Ascending aorta (tissue), 2 donors: ENCODE measurements at places on chromosomes 2 and 18. TPM values are rescaled to one million over a fixed set of nuclear protein-coding genes. Genes with fewer than 3 reads are reported as not detected.

The DSC1 gene
- total RNA-seq, result not detected

DNA sequence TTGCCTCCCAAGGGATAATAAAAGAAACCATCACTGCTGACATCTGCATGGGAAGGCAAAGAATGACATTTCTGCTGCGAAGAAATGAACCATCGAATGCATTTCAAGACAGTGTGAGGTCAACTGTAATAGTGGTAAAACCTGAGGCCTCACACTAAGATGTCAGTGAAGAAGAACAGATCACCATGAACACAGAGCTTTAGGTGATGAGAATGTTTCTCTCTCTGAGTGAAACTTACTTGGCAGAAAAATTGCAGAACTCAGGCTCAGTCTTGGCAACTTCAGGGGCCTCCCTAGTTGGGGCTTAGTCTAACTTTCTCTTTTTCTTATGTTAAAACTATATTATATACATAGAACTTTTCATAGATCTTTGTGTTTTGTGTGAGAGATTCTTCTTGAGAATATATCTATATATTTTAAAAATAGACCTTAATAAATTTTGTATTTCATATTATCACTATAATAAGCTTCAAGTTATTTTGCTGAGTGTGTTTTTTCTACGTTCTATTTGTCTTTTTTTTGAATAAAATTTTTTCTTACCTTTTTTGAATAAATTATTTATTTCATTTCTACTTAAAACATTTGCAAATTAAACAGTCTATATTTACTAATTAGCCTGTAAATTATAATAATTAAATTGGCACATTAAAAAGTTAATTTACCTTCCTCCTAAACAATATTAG, 427.5 kb upstream of the TRIB2 start:
- H3K36me3 ChIP-seq, result no peaks in the 10 kb centered on the region
- no peak overlapping the region for H3K4me3 ChIP-seq
- no peaks in the 10 kb centered on the region for H3K27me3 ChIP-seq
- DNase-seq, result no peak
- peaks cover 3% of the 10 kb centered on the region for H3K4me1 ChIP-seq

- no peaks in the 10 kb centered on the region for H3K4me1 ChIP-seq
- H3K27me3 ChIP-seq, result no peaks in the 10 kb centered on the region
- H3K36me3 ChIP-seq, result no peaks in the 10 kb centered on the region
- no peak overlapping the region for H3K27ac ChIP-seq
- H3K4me3 ChIP-seq, result no peak overlapping the region
- DNase-seq, result peak; percentile 39
Measured at GRCh38 chr2:128644156-128644555, 325.5 kb upstream of the HS6ST1 start.

DNA sequence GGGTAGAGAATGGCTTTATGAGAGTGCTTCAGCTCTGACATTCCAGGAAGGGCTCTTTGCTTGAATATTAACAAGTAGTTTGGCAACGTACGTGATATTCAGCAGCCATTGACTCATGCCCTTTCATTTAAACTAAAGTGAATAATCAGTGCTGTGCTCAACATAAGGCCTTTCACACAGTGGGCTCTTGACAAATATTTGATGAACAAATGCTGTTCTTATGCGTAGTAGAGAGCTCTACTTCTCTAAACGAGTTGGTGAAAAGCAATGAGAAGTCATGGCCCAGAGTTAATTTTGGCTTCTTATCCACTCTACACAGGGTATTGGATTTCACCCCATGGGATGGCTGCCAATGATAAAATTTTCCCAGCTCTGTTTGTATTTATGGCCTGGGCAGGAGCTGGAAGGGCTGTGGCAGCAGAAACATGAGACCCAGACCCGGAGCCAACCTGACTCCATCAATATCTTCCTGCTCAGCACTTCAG, 338.9 kb downstream of the CCDC85A start:
- H3K27me3 ChIP-seq, result no peaks in the 10 kb centered on the region
- no peak overlapping the region for H3K4me3 ChIP-seq
- H3K36me3 ChIP-seq, result no peaks in the 10 kb centered on the region
- no peak for DNase-seq

DNA sequence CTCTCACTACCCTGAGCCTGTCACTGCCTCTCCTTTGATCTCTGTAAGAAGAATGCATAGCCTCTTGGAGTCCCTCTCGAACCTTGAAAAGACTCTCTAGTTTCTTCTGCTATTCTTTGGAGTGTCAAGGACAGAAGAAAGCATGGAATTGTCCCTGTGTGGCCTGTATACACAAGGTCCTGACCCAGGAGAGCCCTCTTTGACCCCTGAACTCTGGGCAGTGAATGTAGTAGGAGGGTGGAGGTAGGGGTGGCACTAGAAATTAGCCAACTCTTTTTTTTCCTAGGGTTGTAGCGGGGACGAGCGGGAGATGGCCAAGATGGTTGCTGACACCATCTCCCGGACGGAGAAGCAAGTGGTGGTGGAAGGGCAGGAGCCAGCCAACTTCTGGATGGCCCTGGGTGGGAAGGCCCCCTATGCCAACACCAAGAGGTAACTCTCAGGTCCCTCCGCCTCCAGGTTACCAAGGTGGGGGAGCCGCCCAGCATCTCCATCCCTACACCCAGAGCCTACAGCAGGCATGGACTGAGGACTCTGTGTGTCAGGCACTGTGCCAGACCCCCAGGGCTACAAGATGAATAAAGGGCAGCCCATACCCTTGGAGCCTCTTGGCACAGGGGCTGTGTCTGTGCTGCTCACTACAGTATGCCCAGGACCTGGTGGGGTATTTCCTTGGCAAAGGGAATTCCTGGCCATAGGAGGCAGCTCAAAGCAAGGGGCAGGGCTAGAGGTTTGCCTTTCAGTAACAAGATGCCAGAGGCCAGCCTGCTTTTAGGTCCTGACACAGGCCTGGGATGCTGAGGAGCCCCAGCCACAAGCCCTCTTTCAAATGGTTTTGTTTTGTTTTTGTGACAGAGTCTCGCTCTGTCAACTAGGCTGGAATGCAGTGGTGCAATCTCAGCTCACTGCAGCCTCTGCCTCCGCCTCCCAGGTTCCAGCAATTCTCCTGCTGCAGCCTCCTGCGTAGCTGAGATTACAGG, 16.4 kb downstream of the VIL1 start:
- H3K4me3 ChIP-seq, result no peak overlapping the region
- H3K27ac ChIP-seq, result no peak overlapping the region
- DNase-seq, result no peak
- no peaks in the 10 kb centered on the region for H3K4me1 ChIP-seq
- no peaks in the 10 kb centered on the region for H3K27me3 ChIP-seq

GRCh38 chr2:212465456-212465855, 73.1 kb downstream of the ERBB4 start:
- no peaks in the 10 kb centered on the region for H3K36me3 ChIP-seq
- DNase-seq, result no peak
- no peak overlapping the region for H3K27ac ChIP-seq

- no peaks in the 10 kb centered on the region for H3K36me3 ChIP-seq
- H3K27me3 ChIP-seq, result no peaks in the 10 kb centered on the region
- H3K4me1 ChIP-seq, result no peaks in the 10 kb centered on the region
- H3K27ac ChIP-seq, result no peak overlapping the region
Measured at GRCh38 chr18:46566111-46566510, 90.9 kb downstream of the LOXHD1 start.

The ZBTB7C gene
- 8.1 TPM for total RNA-seq

- H3K27ac ChIP-seq, result no peak overlapping the region
- H3K36me3 ChIP-seq, result no peaks in the 10 kb centered on the region
- no peaks in the 10 kb centered on the region for H3K27me3 ChIP-seq
- DNase-seq, result no peak
Measured at GRCh38 chr2:210387074-210387473, 72.1 kb upstream of the MYL1 start.

DNA sequence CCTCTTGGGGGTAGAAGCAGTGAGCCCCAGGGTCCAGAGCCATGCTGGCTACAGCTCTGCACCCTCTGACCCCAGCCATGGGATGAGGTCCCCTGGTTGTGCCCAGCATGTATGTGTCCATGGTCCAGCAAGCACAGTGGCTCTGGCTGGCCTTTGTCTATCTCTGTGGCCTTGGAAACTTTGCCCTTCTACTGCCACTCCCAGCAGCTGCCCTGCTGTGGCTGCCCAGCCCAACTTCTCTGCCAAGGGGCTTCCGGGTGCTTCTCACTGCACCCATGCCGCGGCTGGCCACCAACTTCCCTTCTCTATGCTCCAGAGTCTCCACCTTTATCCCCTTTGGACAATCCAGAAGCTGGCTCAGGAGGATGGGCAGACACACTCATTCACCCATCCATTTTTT, 18.8 kb downstream of the TMEM185B start:
- H3K27me3 ChIP-seq, result no peaks in the 10 kb centered on the region
- DNase-seq, result no peak
- no peak overlapping the region for H3K27ac ChIP-seq
- no peaks in the 10 kb centered on the region for H3K36me3 ChIP-seq
